Suprapubic skin (tissue), 4 donors: ENCODE measurements at places on chromosomes 4 and X. TPM values are rescaled to one million over a fixed set of nuclear protein-coding genes. Genes with fewer than 3 reads are reported as not detected.
A peak's percentile ranks its signal among the peaks of the same experiment; 100 is the strongest.

- H3K4me3 ChIP-seq, result no peak overlapping the region
- H3K27ac ChIP-seq, result peak overlapping the region; percentile 72
- H3K36me3 ChIP-seq, result no peaks in the 10 kb centered on the region
- peaks cover 9% of the 10 kb centered on the region for H3K4me1 ChIP-seq
- no peaks in the 10 kb centered on the region for H3K27me3 ChIP-seq
These were observed 18.9 kb downstream of the ZBTB33 start for GRCh38 chrX:120269373-120270035.

DNA sequence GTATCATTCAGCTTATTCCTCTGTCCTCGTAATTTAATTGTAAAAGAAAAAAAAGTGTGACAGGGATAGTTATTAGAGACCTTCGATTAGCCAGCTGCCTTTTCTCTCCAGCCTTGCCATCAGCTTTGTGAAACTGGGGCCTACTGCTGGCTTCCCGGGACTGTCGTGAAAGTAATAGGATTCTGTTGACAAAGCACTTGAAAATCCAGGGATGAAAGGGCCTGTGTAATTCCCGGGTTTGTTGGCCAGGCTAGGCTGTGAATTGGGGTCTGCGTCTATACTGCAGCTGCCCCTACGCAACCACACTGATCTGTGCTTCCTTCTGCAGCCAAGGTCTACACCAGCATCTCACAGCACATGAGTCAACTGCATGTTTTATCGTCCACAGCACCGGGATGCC lies 120.4 kb upstream of the SCML1 start:
- no peak for DNase-seq
- no peak overlapping the region for H3K27ac ChIP-seq
- no peaks in the 10 kb centered on the region for H3K36me3 ChIP-seq
- H3K4me3 ChIP-seq, result no peak overlapping the region

GRCh38 chr4:107292979-107293378 lies 256.9 kb upstream of the DKK2 start:
- H3K27me3 ChIP-seq, result no peaks in the 10 kb centered on the region
- no peak overlapping the region for H3K27ac ChIP-seq
- no peak for DNase-seq
- H3K36me3 ChIP-seq, result no peaks in the 10 kb centered on the region
- H3K4me1 ChIP-seq, result no peaks in the 10 kb centered on the region
- H3K4me3 ChIP-seq, result no peak overlapping the region

DNA sequence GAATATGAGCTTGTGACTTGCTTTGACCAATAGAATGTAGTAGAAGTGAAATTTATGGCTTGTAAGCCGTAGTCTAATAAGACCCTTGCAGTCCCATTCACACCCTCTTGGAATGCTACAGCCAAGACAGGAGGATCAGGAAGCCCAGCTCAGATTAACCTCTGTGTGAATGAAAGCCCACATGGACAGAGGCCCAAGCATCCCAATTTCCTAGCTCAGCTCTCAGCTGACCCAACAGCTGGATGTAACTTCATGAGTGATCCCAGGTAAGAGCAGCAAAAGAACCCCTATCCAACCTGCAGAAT lies 12.8 kb upstream of the PPM1K start:
- no peaks in the 10 kb centered on the region for H3K27me3 ChIP-seq
- H3K4me3 ChIP-seq, result no peak overlapping the region
- no peaks in the 10 kb centered on the region for H3K36me3 ChIP-seq
- H3K4me1 ChIP-seq, result no peaks in the 10 kb centered on the region
- H3K27ac ChIP-seq, result no peak overlapping the region
- no peak for DNase-seq

Gene GLOD5
- not detected for total RNA-seq

DNA sequence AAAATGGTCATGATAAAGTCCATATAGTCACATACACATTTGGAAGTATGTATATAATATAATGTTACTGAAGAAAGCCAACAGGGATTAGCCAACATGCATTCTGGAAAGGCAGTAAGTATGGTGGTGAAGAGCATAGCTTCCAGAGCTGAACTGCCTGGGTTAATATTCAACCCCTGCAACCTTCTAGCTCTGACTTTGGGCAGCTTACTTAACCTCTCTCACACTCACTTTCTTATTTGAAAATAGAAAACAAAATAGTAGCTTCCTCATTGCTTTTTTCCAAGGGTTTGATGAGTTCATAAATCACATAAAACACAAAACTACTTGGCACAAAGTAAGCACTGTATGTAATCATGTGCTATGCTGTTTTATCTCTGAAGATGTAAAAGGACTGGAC lies 216.4 kb downstream of the CHIC2 start:
- DNase-seq, result no peak
- H3K27ac ChIP-seq, result no peak overlapping the region
- H3K36me3 ChIP-seq, result no peaks in the 10 kb centered on the region
- H3K4me1 ChIP-seq, result no peaks in the 10 kb centered on the region
- H3K4me3 ChIP-seq, result no peak overlapping the region

DNA sequence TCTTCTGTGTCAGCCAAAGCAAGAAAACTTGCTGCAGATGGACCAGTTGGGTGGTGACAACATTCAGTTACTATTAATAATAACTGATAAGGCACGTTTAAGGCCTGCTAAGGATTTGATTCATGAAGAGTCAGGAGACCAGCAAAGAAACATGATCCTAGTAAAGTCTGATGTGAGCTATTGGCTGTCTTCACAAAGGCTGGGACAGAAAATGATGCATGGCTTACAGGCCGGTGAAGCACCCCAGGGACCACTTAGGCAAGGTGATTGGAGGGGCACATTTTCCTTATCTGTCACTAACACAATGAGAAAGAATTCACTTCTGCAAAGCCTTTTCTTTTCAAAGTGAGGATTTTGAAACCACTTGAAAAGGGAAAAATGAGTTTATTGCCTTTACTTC lies 65.4 kb upstream of the TRPC3 start:
- no peaks in the 10 kb centered on the region for H3K36me3 ChIP-seq
- H3K4me1 ChIP-seq, result no peaks in the 10 kb centered on the region
- H3K27me3 ChIP-seq, result no peaks in the 10 kb centered on the region
- no peak overlapping the region for H3K4me3 ChIP-seq

DNA sequence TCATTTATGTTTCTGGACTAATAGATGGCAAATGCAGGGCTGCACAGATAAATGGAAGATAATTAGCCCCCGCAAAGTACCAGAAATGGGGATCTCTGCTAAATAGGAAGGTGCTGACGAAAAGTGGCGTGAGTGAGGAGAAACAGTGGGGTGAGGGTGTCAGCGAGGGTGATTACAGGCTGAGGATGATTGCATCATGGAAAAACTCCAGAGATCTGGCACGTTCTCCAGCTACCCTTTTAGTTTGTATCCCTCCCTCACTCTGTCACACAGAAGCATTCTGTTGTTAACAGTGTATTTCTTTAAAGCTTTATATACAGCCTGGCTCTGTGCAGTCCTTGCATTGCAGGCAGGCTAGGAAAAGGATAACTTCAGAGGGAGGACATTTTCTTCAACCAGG lies 309.6 kb upstream of the DDX53 start:
- no peak overlapping the region for H3K4me3 ChIP-seq
- no peaks in the 10 kb centered on the region for H3K27me3 ChIP-seq
- H3K27ac ChIP-seq, result no peak overlapping the region
- DNase-seq, result no peak
- H3K36me3 ChIP-seq, result no peaks in the 10 kb centered on the region

- no peaks in the 10 kb centered on the region for H3K36me3 ChIP-seq
- peaks cover 1% of the 10 kb centered on the region for H3K4me1 ChIP-seq
- peaks cover 3% of the 10 kb centered on the region for H3K27me3 ChIP-seq
- H3K4me3 ChIP-seq, result no peak overlapping the region
- DNase-seq, result no peak
These were observed 111.3 kb downstream of the PSAPL1 start for GRCh38 chr4:7323461-7323871.

DNA sequence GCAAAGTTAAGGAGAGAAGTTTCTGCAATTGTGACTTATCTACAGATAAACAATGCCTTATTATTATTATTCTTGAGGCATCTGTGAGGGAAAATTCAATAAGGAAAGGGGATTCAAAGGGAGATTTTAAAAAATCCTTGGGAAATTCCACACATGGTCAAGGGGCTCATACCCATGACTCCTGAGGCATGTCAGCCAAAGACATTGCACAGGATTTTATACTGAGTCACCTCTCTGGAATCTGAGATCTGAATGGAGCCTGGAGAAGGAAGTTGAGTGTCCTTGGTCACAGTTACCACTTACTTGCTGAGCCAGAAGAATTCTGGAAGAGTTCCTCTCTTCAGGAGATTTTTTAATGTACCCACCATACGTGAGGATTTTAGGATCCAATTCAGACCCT lies 14.4 kb upstream of the CXCL8 start:
- H3K27ac ChIP-seq, result no peak overlapping the region
- H3K36me3 ChIP-seq, result no peaks in the 10 kb centered on the region
- no peaks in the 10 kb centered on the region for H3K27me3 ChIP-seq
- no peak overlapping the region for H3K4me3 ChIP-seq
- peaks cover 16% of the 10 kb centered on the region for H3K4me1 ChIP-seq

Gene DCLK2
- 0.57 TPM for total RNA-seq

Gene GYG2
- total RNA-seq, result 9.6 TPM

Gene SYNPO2
- total RNA-seq, result 14.3 TPM

Gene EREG
- 9.5 TPM for total RNA-seq

DNA sequence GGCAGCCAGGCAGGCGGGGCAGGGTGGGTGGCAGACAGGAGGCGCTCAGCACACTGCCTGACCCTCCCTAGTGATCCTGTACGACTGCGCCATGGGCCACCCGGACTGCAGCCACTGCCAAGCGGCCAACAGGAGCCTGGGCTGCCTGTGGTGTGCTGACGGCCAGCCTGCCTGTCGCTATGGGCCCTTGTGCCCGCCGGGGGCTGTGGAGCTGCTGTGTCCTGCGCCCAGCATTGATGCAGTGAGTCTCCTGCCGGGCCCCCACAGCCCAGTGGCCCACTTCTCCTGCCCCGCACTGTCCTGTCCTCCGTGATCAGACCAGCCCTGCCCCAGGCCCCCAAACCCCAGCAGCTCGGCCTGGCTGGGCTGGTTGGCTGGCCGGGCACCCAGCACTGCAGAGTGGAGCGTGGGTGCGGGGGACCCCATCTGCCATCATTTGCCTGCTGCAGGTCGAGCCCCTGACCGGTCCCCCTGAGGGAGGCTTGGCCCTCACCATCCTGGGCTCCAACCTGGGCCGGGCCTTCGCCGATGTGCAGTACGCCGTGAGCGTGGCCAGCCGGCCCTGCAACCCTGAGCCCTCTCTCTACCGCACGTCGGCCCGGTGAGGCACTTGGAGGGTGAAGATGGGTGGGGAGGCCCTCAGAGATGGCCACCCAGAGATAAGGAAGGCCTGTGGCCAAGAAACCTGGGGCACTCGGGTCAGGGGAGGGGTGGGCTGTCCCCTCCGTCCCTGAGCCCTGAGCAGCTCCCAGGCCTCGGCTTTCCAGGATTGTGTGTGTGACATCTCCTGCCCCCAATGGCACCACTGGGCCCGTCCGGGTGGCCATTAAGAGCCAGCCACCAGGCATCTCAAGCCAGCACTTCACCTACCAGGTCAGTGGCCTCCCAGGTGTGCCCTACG lies 7.6 kb downstream of the PLXNB3 start:
- H3K27me3 ChIP-seq, result no peaks in the 10 kb centered on the region
- no peaks in the 10 kb centered on the region for H3K36me3 ChIP-seq
- H3K4me3 ChIP-seq, result no peak overlapping the region
- peak; percentile 60 for DNase-seq

Gene CSAG2
- not detected for total RNA-seq

GRCh38 chr4:71230271-71231128 lies 108.3 kb upstream of the SLC4A4 start:
- no peaks in the 10 kb centered on the region for H3K27me3 ChIP-seq
- no peak overlapping the region for H3K4me3 ChIP-seq
- H3K4me1 ChIP-seq, result peaks cover 11% of the 10 kb centered on the region
- H3K36me3 ChIP-seq, result no peaks in the 10 kb centered on the region

Gene WDR44
- 18.3 TPM for total RNA-seq

Gene CT45A9
- total RNA-seq, result not detected

Gene ARAP2
- 126 TPM for total RNA-seq

- no peak for DNase-seq
- no peak overlapping the region for H3K27ac ChIP-seq
- no peak overlapping the region for H3K4me3 ChIP-seq
These were observed 190.8 kb downstream of the HTR2C start for GRCh38 chrX:114774691-114775090.

Gene TSPYL2
- total RNA-seq, result 54.2 TPM

DNA sequence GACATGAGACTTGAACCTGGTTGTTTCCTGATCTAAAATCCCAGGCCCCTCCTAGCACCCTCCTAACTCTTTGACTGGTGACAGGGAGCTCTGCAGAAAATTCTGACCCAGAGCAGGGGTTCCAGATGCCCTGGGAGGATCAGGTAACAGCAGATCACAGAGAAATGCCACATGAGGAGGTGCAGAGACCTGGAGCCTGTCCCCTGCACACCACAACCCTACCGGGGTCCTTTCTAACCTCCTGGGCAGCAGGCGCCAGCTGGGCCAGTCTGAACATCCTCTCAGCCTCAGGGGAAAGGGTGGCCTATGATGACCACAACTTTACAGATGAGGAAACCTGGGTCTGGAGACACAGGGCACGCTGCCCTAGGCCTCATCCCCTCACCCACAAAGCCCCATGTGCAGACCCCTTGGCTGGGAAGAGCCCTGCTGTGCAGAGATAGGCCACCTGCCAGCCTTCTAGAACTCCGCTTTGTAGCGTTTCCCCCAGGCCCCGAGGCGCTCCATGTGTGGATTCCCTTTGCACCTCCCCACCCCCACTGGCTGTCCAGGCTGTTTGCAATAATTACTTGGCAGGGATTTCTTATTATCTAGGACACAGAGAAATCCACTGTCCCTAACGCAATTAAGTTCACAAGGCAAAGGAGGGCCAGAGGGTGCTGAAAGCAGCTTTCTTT lies 36.5 kb downstream of the WDR1 start:
- H3K4me1 ChIP-seq, result no peaks in the 10 kb centered on the region
- no peak for DNase-seq
- no peak overlapping the region for H3K4me3 ChIP-seq
- no peak overlapping the region for H3K27ac ChIP-seq
- no peaks in the 10 kb centered on the region for H3K27me3 ChIP-seq

Gene TASL
- total RNA-seq, result 1.5 TPM

Gene IL9R
- total RNA-seq, result 0.44 TPM

GRCh38 chr4:6217716-6218381 lies 17.5 kb upstream of the JAKMIP1 start:
- no peak for DNase-seq
- no peak overlapping the region for H3K4me3 ChIP-seq
- H3K4me1 ChIP-seq, result peaks cover 9% of the 10 kb centered on the region
- no peak overlapping the region for H3K27ac ChIP-seq
- peaks cover 55% of the 10 kb centered on the region for H3K27me3 ChIP-seq

GRCh38 chr4:121278811-121279368 lies 101.9 kb downstream of the QRFPR start:
- H3K4me1 ChIP-seq, result no peaks in the 10 kb centered on the region
- H3K27me3 ChIP-seq, result no peaks in the 10 kb centered on the region
- H3K4me3 ChIP-seq, result no peak overlapping the region
- H3K27ac ChIP-seq, result no peak overlapping the region
- no peaks in the 10 kb centered on the region for H3K36me3 ChIP-seq
- DNase-seq, result no peak
